ENCODE measurements at places on chromosomes 6 and 20.

GRCh38 chr6:161257793-161258457 lies 15.9 kb downstream of the AGPAT4 start:
- DNase-seq: no peak

- no peak for DNase-seq
These were observed 230.6 kb downstream of the UTRN start for GRCh38 chr6:144515761-144516160.

DNA sequence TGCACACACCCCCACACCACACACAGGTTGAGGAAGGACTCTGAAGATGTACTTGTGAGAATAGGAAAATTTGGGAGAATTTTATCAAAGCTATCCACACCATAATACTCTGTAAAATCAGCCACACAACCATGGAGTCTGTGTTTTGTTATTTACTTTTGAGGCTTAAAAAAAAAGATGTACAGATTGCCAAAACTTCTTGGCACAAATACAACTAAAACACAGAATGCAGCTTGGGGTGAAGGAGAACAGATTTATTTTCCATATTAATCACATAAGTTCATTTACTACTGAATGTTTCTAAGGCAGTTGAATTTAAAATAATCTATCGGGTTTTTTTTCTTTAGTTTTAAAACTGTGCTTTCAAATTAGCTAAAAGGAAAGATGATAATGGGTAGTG lies 32.8 kb upstream of the KCNQ5 start:
- no peak for DNase-seq

GRCh38 chr6:32529697-32530430 lies at the start of gene HLA-DRB5:
Gene HLA-DRB5 (minus strand): TSS chr6:32530287. CDS start chr6:32530224, 63 bp downstream.
- no peak for DNase-seq

DNA sequence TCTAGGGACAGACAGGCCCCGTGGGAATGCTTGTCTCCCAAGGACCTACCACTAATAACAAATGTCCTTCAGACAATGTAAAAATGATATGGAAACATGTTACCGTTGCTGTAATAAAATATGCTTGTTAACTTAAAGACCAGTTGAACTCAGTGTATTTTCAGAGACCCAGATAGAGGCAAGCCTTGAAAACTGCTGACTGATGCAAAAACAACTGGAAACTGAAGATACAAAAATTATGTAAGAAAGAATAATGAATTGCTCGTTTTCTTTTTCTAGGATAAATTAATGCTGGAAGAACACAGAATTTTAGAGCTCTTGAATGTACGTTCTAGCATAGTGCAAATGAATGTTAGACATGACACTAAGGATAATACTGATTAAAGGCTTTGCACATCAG lies 311.5 kb upstream of the MAN1A1 start:
- no peak for DNase-seq

DNA sequence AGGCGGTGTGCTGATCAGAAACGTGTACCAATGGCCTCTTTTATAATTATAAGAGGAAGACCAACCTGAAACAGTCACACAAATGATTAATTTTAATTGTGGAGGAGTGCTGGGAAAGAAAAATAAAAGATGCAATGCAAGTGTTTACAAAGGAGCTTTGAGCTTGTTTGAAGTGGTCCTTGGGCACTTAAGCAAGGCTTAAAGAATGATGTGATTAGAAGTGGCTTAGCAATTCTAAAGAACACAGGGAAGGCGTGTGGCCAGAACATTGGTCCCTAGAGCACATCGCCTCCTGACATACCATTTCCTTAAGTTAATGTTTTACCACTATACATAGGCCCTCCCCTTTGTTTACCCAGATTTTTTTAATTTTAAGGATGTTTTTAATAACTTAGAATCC lies 26.1 kb downstream of the PTPN1 start:
- DNase-seq: no peak

DNA sequence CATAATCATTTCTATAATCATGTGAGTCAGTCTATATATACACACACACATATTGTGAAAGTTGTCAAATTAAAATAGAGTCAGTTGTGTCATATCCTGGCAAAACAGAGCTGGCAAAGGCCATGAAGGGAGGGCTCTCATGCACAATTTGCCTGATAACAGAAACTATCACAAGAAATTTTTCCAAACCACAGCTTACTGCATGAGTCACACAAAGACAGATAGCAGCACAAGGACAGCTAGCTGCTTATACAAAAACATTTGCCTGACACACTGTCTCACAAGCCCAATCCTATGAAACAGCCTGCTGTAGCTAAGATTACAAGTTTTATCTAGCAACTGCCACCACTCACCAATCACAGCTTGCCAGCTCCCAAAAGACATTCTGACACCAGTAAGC lies 848.5 kb upstream of the MAN1A1 start:
- DNase-seq: no peak

- DNase-seq: no peak
These were observed 37.0 kb upstream of the XRN2 start for GRCh38 chr20:21266191-21266536.

DNA sequence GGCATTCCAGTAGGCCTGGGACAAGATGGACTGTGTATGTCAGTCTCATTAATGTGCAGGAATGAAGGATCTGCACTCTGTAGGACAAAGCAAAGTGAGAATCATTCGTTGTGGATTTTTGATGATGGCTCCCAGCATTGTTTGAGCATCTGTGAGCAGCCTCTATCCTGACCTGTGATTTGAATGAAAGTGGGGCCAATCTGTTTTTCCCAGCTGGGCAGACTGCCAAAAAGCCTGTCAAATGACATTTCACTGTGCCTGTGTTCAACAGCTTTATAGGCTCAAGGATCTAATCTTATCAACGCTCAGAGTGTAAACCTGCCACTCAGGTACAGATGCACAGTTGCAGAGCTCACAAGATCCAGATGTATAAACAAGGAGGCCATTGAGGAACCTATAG lies 86.7 kb upstream of the SYNDIG1 start:
- DNase-seq: no peak

- no peak for DNase-seq
These were observed 49.3 kb downstream of the QKI start for GRCh38 chr6:163463795-163464194.

DNA sequence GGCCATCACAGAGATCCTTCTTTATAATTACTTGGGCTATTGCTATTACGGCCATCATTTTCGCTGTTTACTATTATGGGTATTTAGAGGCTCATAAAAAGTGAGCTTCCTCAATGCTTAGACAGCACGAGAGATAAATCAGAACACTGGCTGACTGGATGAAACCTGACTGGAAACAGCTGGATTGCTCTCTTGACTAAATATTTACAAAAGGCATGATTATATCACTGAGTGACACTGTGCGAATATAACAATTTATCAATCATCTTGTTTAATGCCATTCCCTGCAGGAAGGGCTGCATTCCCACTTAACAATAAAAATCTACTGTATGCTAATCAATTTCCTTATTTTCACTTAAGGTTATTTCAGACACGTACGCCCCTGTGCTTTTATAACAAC lies 260.1 kb upstream of the ARID1B start:
- no peak for DNase-seq

GRCh38 chr6:170075659-170076223 lies 215.1 kb downstream of the DLL1 start:
- no peak for DNase-seq

DNA sequence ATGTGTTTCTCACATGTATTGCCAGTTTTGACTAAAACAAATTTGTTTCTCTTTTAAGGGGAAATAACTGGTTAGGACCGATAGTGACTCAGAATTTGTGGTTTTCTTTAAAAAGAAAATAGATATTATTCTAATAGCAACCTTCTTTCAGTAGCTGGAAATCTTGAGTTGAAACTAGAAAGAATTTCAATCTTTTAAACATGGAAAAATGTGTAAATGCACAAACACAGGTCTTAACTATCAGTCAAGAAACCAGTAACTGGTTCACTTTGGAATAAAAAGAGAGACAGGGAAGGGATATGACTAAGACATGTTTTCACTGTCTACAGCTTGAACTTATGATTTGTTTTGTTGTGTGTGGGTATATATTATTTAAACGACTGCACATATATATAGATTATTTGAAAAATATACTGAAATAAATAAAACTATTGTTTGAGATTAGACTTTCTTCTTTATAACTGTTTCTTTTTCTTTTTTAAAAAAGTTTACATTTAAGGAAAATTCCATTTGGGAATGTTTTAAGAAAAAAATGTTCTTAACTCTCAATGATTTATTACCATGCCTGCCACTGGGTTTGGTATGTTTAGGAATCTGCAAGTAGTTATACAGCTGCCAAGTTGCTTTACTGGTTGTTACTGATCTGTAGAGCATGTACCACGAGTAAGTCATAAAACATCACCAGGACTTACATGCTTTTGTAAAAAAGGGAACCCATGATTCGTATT lies 753.3 kb upstream of the MARCKS start:
- DNase-seq: no peak

GRCh38 chr6:15511248-15512125 lies 151.3 kb downstream of the DTNBP1 start:
- DNase-seq: no peak

- DNase-seq: no peak
These were observed 53.5 kb downstream of the EBF4 start for GRCh38 chr20:2745936-2746635.

GRCh38 chr6:160788806-160789205 lies 86.8 kb downstream of the PLG start:
- no peak for DNase-seq

- DNase-seq: no peak
These were observed 14.8 kb upstream of the FAM83C start for GRCh38 chr20:35306931-35307517.

DNA sequence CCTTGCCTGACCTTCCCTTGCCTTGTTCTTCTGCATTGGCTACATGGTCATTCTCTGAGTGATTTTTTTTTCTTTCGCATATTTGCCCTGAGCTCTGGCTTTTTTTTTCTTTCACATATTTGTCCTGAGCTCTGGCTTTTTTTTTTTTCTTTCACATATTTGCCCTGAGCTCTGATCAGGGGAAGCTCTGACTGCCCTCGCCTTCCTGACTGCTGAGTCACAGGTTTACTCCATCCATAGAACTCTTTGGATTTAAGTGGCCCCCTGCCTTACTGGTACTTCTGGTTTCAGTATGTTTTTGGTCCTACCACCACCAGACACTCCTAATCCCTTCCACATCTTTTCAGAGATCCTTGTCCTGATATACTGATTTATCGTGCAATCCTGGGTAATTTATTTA lies 201.1 kb downstream of the OGFRL1 start:
- DNase-seq: no peak

GRCh38 chr6:16669227-16669626 lies 92.0 kb downstream of the ATXN1 start:
- peak; percentile 51 for DNase-seq

DNA sequence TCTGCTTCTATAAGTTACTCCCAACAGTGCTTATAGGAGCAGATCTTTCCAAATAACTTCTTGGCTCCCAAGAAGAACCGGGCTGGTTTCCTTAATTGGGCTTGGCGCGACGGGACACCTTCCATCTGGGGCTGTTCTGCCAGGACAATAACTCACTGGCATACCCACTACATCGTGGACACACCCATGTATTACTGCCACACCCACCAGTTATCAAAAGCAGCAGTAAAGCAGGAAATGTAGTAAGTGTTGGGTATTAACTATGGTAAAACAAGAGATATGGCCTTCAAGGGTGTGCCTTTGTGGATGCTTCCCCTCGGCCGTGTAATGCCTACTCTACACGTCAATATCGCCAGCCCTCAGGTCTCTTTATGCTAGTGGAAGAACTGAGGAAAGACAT lies 24.7 kb downstream of the CNKSR3 start:
- DNase-seq: no peak

GRCh38 chr6:36478051-36478526 lies 35.3 kb downstream of the KCTD20 start:
- no peak for DNase-seq

GRCh38 chr20:23260181-23260840 lies 90.3 kb upstream of the NXT1 start:
- DNase-seq: no peak

- DNase-seq: no peak
These were observed 31.8 kb upstream of the DLGAP4 start for GRCh38 chr20:36274181-36274841.

DNA sequence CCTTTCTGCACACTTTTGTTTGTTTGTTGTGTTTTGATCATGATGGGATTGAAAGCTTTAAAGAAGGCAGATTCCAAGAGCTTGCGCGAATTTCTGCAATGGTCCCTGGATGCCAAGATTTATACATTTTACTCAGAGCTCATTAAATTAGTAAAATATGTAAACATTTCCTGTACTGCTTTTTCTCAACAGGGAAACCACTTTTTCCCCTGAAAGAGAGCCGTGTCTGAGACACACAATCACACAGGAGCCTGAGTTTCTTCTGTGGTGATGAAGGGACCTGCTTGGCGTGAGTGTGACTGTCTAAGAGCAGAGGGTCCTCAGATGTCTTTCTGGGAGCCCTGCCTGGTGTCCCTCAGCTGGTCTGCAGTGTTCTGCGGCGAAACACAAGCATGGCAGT lies 12.1 kb upstream of the TAGAP start:
- DNase-seq: no peak

DNA sequence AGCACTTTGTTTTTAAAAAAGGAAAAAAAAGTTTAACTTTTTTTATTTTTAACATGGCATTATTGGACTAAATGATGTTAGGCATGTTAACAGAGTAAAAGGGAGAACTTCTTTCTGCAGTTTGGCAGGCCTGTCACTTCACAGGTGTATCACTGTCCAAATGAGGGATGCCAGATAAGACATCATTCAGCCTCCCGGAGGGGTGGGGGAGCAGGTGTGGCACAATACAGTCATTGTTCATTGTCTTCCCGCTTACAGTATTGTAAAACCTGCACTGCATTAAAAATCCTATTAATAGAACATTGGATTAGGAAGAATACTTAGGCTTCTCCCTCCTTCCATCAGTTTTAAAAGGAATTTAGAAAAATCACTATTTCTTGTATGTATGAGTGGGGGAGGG lies 80.7 kb downstream of the CARMIL1 start:
- no peak for DNase-seq

- no peak for DNase-seq
These were observed 23.9 kb downstream of the CLDN20 start for GRCh38 chr6:155287762-155288161.

DNA sequence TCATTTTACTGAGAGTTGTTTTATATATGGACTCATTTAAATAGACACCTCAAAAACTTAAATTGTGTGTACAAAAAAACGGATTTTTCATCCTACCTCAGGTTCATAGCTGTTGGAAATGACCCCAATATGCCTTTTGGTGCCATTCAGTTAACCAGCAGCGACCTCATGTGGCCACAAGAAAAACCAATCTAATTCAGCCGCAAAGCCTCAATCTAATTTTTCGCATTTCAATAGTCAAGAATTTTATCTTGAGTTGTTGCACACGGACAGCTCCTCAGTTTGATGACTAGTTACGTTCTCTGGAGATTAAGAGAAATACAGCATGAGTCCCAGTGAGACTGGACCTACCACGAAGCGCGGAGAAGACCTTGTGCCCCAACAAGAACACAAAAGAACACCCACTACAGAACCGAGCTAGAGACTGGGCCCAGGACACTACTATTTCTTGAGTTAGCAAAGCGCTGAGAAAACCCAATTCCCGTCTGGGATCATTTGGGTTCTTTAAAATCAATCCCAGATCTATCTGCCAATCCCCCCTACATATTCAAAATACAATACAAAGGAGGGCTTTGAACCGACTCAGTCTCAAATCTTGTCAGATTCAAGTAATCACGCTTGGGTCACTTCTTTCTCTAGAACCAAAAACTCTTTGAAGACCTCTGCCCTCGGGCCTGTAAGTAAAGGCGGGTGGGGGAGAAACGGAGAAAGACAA lies 1.1 kb downstream of the TCP11 start:
- peak; percentile 12 for DNase-seq

Measured in stimulated activated CD8-positive, alpha-beta memory T cell treated with anti-CD3 and anti-CD28 coated beads, Interleukin-15, amount 100 ng/mL, for 1 hour (primary cell).